ENCODE measurements at places on chromosomes 3 and 15.
A peak's percentile ranks its signal among the peaks of the same experiment; 100 is the strongest.

DNA sequence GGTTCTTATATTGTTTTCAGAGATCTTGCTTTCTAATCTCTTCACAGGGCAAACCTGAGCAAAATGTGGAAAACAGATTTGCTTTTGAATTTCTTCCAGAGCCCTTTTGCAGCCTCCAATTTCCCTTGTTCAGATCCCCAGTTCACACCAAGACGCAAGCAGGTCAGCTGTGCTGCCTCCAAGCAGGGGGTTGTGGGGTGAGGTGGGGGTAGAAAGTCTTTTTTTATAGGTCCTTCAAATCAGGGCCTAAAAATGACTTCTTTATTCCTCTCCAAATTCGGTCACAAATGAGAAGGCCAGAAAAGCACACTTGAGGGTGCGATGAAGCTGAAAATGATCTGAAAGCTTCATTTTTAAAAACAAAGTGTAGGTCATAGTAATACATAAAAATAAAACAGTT, 26.3 kb upstream of the AVEN start:
- DNase-seq, result no peak

GRCh38 chr15:89790661-89791060, 14.5 kb downstream of the MESP2 start:
- DNase-seq, result no peak

DNA sequence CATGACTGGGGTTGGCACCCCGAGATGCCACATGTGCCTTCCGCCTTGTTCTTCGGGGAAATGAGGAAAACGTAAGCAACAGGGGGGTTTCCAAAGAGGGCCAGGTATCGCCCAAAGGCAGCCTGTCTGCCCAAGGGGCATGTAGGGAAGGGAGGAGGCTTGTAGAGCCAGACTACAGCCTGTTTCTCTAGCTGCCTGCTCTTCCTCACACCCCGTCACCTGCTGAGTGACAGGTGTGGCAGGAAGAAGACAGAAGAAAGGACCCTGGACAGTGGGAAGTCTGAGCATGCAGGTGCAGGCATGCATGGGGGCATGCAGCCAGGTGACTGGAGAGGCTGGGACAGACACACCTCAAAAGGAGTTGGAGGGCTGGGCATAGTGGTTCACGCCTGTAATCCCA, 9.8 kb downstream of the PLA2G4E start:
- DNase-seq, result no peak

- no peak for DNase-seq
Measured at GRCh38 chr3:152352554-152352953, 83.8 kb downstream of the MBNL1 start.

- no peak for DNase-seq
Measured at GRCh38 chr15:85825118-85825517, 30.4 kb upstream of the KLHL25 start.

- no peak for DNase-seq
Measured at GRCh38 chr3:36215241-36215640, 165.1 kb upstream of the STAC start.

GRCh38 chr3:29363110-29363509, 82.2 kb downstream of the RBMS3 start:
- no peak for DNase-seq

GRCh38 chr3:4320096-4320911, 17.1 kb downstream of the SETMAR start:
- DNase-seq, result no peak

GRCh38 chr3:177157492-177157891, 39.8 kb downstream of the TBL1XR1 start:
- DNase-seq, result no peak

- DNase-seq, result no peak
Measured at GRCh38 chr3:42394579-42395288, 15.7 kb downstream of the LYZL4 start.

DNA sequence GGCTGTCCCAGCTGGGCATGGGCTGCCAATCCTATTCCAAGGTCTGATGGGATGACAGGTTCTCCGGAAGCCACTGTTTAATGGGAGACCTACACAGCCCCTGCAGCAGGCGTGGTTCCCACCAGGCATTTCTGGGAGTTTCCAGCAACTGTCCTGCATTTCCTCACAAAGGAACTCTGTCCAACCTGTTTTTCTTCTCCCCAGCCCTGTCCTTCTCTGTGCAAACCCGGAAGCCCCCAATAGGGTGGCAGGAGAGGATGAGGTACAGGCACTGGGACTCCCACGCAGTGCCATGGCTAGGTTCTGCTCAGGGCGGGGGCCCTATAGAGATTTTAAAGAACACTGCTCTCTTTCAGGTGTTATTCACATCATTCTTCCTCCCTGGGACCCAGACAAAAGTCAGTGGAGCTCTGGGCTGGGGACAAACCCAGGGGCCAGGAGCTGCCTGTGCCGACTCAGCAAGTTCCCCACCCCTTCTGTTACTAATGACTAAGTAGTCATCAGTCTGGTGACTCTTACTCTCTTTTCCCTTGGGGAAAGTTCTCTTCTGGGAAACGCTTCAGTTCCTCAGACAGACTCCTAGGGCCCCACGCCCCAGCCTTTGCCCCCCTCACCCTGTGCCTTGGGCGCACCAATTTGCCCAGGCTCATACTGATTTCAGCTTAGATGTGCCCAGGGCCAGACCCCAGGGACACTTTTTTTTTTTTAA, 97.7 kb downstream of the CD47 start:
- DNase-seq, result no peak

DNA sequence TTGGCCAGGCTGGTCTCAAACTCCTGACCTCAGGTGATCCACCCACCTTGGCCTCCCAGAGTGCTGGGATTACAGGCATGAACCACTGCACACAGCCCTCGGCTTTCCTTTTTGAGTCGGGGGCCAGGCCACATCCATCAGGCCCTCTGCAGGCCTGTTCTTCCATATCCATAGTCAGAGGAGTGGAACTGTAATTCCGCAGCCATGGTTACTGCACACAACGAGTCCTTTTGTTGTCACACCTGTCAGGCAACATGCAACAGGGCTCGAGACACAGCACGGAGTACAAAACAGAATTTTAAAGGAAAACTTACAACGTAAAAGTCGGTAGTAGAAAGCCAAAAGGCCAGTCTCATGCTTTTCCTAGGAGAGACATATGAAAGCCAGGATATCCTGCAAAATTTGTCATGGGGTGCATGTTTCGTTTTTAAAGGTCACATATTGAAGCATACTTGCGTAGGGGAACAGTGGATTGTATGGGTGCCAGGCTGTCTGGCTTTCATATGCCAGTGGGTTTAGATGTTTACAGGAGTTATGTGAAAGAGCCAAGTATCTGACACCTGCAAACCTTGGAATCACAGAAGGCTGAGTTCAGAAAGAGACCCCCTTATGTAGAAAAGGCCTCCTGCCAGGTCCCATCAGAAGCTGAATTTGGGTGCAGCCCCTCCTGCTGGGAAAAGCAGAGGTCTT, 63.2 kb upstream of the LPP start:
- no peak for DNase-seq

GRCh38 chr3:27943106-27943505, 221.0 kb upstream of the EOMES start:
- DNase-seq, result no peak

- DNase-seq, result peak; percentile 50
Measured at GRCh38 chr3:125585595-125586223, 9.6 kb downstream of the OSBPL11 start.

GRCh38 chr3:184341925-184342324, 4.5 kb downstream of the FAM131A start:
- no peak for DNase-seq

DNA sequence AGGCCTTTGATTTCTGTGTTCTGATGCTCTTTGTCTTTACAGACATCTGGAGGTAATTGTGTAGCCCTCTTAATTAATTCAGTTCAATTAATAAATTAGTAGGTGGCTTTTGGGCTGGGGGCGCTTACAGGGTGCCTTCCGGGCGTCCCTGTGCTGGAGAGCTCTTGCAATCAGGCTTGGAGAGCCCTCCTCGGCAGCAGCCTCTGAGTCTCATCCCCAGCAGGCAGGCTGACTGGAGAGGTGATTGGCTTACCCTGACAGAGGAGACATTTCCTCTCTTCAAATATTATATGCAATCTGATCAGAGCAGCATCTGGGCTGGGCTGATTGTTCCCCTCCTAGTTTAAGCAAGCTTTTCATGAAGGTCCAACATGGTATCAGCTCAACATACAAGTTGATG, 250.7 kb downstream of the LPP start:
- no peak for DNase-seq

GRCh38 chr15:68271854-68272471, 5.6 kb upstream of the FEM1B start:
- DNase-seq, result no peak

GRCh38 chr15:51838270-51838669, 8.8 kb downstream of the TMOD3 start:
- DNase-seq, result no peak

- DNase-seq, result no peak
Measured at GRCh38 chr3:51944451-51945021, 2.4 kb downstream of the PARP3 start.

- DNase-seq, result no peak
Measured at GRCh38 chr15:89208256-89208655, 13.1 kb downstream of the RLBP1 start.

DNA sequence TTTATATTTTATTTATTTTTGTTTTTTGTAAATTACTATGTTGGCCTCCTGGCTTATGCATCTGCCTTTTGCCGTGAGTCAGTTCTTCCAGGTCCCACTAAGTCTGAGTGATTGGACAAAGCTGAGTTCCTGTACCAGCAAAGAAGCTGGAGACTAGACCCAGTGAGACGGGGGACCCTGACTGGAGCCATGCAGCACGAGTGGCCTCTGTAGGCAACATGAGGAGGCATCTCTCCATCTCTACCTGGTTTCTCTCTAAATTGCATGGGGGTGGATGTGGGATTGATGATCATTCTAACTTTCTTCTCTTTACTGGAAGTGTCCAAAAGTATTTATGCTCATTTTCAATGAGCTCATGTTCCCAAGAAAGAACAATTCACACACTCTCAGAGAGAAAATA, 155.3 kb upstream of the MRPL3 start:
- no peak for DNase-seq

DNA sequence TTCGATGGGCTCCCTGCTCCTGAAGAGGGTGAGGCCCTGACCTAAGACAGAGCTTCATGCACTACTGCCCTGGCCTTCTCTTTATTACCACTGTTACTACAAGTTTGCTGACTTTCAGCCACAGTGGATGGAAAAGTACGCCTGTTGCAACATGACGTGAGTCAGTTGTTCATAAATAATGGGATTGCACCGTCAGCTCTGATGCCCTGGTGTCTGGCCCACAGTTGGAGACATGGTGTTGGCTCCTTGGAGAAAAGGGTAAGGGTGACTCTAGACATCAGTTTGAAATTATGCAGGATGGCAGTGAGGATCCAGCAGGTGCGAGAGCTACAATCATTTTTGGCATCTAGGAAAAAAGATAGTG, 5.5 kb downstream of the PAQR5 start:
- no peak for DNase-seq

- no peak for DNase-seq
Measured at GRCh38 chr15:81054236-81054635, 53.5 kb downstream of the TLNRD1 start.

- no peak for DNase-seq
Measured at GRCh38 chr15:31129769-31130303, 28.3 kb upstream of the TRPM1 start.

GRCh38 chr3:126488185-126488584, 12.5 kb upstream of the ZXDC start:
- DNase-seq, result no peak

GRCh38 chr3:42660898-42661297, 7.4 kb downstream of the ZBTB47 start:
- DNase-seq, result no peak

- DNase-seq, result no peak
Measured at GRCh38 chr3:8765528-8765927, 3.9 kb downstream of the OXTR start.

DNA sequence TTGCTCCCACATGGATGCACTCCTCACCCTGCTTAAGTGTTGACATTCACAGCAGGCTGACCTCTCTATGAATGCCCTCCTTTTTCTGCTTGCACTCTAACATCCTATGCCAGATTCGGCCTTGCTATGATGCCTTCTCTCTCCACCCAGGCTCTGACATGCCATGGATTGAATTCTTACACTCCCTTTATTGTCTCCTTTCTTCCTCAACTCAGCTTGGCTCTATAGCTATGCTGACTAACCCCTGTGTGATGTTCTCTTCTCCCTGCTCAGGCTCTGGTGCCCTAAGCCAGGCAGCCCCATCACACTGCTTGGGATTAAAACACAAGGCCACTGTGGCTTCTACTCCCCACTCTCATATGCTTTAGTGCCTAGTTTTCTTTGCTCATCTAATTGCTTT, 563.7 kb downstream of the NSUN3 start:
- DNase-seq, result no peak

- no peak for DNase-seq
Measured at GRCh38 chr3:157868946-157869345, 237.3 kb downstream of the SHOX2 start.

- DNase-seq, result no peak
Measured at GRCh38 chr3:53192608-53193007, 31.6 kb downstream of the PRKCD start.

- peak; percentile 2 for DNase-seq
Measured at GRCh38 chr15:98899272-98900021, 108.1 kb downstream of the PGPEP1L start.

- no peak for DNase-seq
Measured at GRCh38 chr3:65006300-65006739, 318.5 kb upstream of the ADAMTS9 start.

DNA sequence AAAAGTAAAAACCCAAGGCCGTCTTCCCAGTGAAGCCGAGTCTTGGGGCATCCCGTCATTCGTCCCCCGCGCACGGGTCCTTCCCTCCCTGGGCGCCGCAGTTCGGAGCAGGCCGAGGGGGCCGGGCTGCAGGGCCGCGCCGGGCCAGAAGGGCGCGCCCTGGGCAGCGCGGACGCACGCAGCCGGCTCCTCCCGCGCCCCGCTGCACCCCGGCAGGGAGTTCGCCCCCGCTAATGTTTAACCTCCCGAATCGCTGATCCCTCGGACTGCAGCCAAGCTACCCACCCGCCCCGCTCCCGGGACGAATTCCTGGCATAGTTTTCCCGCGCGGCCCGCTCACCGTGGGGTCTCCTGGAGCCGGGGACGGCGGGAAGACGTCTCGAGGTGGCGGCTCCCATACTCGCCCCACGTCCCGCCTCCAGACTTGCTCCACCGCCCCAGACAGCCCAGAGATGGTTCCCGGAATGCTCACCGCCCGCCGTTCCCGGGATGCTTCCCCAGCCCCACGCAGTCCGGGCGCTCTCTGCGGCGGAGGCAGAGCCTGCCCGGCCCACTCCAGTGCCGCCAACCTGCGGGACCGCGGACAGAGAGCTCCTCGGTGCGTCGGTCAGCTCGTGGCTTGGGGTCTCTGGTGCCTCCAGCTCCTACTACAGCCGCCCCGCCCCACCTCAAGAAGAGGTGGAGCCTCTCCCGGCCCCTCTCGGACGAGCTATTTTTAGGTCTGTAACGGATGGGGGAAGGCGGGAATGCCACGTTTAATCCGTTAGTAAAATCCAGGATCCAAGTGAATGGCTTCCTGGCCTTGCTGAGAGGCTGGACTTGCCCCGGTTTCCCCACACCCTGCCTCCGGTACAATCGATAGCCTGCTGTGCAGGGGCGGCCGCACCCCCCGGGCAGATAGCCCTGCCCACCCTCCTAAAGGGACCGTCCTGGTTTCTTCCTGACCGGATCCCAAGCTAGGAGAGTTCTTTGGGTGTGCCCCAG, at the start of gene DZIP1L:
DZIP1L (minus strand) TSS at position 621 of the 984 bp plus-strand sequence. CDS start 11,637 bp downstream, outside the sequence.
- DNase-seq, result peak; percentile 12
